GM04503 (cell line): ENCODE measurements at places on chromosomes 3 and 15.

- no peak for DNase-seq
Observed at GRCh38 chr15:66911131-66911700, 154.2 kb upstream of the SMAD3 start.

DNA sequence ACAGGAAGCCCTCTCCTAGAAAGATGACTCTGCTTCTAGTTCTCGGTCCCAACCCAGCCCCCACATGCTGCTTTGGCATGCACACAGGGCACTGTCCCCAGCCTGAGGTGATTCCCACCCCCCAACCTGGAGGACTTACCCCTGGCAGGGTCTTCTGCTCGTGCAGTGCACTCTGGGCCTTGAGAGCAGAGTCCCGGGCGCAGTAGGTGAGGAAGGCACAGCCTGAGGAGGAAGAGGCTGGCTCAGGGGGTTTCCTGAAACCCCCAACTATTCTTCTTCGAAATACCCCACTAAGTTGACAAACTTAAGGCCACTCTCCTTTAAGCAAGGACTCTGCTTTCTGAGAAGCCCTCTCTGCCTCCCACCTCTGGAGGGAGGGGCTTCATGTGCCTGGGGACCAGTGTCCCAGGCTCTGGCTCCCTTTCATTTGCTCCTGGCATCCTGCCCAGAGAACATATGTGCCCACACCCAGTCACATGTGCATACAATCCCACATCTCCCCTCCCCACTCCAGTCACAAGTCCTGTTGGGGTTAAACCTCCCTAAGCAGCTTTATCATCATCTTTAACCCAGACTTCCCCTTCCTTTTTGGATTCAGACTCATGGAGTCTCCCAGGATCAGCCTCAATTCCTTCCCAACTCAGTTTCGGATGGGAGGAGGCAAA, 4.1 kb downstream of the CELF6 start:
- no peak for DNase-seq

DNA sequence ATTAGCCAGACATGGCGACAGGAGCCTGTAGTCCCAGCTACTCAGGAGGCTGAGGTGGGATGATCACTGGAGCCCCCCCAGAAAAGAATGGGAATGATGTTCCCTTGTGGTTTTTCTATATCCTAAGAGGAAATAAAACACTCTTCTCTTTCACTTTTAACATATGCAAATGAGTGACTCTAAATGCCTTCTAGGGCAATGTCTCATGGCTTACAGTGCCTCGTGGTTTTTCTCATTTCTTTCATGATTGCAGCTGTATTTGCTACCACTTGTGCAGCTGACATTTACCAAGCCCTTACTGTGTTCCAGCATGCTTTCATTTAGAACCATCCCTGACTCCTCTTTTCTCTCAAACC, 26.4 kb downstream of the STOML1 start:
- no peak for DNase-seq

- DNase-seq: no peak
Observed at GRCh38 chr3:55827786-55828185, 340.7 kb upstream of the WNT5A start.

- no peak for DNase-seq
Observed at GRCh38 chr3:10582733-10583132, 77.3 kb upstream of the ATP2B2 start.

- no peak for DNase-seq
Observed at GRCh38 chr3:58986654-58987053, 63.2 kb downstream of the CFAP20DC start.

DNA sequence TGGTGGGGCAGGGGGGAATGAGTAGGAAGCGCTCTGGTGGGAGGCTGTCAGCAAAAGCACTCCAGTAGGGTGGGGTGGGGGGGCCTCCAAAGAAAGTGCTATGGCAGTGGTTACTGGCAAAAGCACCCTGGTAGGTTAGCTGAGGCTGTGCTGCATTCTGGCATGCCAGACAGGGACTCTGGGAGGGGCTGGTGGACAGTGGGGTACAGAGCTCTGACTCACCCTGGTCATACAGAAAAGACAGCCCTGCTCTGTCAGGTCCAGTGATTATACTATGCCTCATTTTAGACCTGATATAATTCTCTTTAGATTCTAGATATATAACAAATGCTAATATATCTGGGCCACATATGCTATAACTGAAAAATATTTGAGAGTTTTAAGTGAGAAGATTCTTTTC, 82.8 kb upstream of the CPNE4 start:
- no peak for DNase-seq
